ENCODE measurements at places on chromosomes 12 and 14.

GRCh38 chr12:87185367-87185766, 843.8 kb downstream of the C12orf50 start:
- DNase-seq, result no peak

DNA sequence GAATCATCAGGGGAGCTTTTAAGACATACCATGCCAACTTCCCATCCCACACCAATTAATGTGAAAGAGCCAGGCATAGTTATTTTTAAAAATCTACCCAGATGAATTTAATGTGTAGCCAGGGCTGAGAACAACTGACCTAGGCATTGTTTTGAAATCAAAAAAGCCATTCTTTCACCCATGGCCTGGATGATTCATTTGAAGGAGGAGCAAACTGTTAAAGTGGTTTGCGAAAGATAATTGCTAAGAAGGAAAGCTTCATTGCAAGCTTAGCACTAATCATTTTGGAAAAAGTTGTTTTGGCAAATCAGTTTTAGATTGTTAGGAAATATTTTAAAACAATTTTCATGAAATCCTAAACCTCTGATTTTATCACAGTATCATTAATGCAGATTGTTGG, 2.1 kb upstream of the GTSF1 start:
- no peak for DNase-seq

DNA sequence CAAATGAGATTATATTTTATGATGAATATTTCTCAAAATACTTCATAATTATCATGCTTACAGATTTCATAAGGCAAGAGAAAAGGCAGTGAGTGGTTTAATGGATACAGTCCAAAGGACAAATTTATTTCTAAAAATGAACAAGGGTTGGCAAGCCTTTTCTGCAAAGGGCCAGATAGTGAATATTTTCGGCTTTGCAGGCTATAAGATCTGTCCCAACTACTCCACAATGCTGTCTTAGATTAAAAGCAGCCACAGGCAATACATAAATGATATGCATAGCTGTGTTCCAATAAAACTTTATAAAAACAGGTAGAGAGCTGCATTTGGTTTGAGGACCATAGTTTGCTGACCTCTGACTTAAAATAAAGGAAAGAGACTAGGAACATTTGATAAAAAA, 42.9 kb upstream of the STK38L start:
- no peak for DNase-seq

GRCh38 chr14:29926228-29926627, 1.4 kb downstream of the PRKD1 start:
- no peak for DNase-seq

DNA sequence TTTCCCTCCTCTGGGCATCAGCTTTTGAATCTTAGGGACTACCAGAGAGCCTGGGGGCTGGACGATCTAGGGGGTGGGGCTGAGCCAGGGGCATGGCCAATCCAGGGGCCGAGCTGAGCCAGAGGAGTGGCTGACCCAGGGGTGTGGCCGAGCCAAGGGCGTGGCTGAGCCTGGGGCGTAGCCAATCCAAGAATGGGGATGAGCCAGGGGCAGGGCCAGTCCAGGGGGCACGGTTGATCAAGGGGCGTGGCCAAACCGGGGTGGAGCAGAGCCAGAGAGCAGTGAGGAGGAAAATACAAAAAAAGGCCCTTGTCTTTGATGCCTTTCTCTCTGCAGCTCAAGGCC, 219.3 kb upstream of the NOS1 start:
- no peak for DNase-seq

DNA sequence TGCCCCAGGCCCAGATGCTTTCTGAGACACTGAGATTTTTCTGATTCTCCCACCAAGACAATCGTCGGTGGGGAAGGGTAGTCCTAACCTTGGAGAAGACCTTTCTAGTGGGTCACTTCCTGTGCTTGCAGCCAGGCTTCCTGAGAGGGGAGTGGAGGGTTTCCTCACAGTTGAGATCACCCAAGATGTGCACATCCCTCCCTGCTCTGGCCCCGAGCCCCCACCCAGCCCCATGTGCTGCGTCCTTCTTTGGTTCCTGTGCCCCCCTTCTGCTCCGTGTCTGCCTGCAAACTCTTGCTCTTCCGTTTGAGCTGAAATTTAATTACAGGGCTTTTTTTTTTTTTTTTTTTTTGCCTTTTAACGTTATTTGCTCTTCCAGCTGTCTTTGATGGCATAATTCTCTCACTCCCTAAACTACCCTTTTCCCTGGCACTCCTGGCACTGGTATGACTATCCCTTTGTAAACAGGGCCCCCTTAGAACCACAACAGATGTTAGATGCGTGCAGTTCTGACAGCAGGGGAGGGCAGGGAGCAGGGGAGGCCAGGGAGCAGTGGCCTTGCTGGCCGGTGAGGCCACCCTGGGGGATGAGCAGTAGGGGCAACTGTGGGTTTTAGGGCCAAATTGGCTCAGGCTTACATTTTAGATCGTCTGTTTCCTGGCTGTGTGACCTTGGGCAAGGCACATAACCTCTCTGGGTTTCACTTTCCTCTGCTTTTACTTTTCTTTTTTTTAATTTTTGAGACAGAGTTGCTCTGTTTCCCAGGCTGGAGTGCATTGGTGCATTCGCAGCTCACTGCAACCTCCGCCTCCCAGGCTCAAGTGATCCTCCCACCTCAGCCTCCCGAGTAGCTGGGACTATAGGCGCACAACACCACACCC, 144.5 kb downstream of the PHETA1 start:
- DNase-seq, result no peak

DNA sequence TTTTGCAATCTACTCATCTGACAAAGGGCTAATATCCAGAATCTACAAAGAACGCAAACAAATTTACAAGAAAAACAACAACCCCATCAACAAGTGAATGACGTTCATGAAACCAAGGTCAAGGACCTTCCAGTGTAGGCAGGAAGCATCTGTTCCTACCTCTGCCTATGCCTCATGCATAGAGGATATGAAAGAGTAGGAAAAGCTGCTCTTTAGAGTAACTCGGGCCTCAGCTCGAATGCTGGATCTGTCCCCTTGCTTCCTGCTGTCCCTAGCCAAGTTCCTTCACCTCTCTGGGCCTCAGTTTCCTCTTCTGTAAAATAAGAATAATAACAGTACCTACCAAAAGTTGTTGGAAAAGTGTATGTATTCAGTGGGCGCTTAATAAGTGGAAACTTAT, 65.0 kb downstream of the FOXN4 start:
- no peak for DNase-seq

DNA sequence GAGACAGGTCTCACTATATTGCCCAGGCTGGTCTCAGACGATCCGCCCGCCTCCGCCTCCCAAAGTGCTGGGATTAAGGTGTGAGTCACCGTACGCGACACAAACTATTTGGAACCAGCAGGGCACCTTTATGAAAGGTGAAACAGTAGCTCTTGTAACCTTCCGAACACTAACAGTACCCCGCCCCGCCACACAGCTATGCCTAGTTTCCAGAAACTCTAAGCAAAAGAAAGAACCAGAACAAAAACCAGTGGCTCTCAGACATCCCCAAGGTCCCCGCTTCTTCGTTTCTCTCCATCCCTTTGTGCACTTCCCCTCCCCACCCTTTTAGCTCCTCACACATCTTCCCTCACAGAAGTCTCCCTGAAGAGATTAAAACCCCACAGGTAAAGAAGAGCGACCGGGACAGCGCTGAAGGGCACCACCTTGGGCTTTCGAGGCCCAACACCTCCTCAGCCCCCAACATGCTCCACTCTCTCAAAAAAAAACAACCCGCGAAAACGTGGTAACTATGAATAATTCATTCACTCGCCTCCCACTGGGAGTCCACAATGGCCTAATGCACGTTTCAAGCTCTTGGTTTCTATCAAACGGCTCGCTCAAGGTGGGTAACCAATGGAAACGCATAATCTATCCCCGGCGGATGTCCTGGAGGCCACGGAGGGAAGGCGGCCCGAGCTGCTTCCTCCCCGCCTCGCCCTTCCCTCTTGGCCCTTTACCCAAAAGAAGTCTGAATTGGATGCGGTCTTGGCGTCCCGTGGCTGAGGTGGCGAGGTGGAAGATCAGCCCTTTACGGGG, 877 bp downstream of the BAG5 start:
- no peak for DNase-seq

GRCh38 chr12:107992870-107993451, 136.1 kb upstream of the WSCD2 start:
- DNase-seq, result no peak

GRCh38 chr12:42759622-42760273, 170.2 kb upstream of the PRICKLE1 start:
- DNase-seq, result no peak

DNA sequence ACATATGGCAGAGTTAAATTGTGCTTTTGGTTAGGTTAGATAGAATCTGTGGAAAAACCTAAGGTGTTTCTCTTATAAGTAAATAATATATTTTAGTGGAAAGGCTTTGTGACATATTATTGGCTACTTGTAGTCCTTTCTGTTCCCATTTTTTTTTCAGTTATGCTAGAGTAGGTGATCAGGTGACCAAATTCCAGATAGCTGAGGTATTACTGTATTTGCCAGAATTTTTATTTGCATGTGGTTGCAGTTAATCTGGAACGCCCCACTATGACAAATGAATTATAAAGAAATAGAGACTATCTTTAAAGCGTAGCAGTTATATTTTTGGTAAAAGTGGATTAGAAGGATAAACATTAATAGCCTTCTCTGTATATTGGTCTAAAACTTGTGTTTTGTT, 52.0 kb downstream of the ARHGAP5 start:
- DNase-seq, result no peak
